ENCODE measurements at places on chromosomes 3 and 15. TPM values are rescaled to one million over a fixed set of nuclear protein-coding genes. Genes with fewer than 3 reads are reported as not detected.

DNA sequence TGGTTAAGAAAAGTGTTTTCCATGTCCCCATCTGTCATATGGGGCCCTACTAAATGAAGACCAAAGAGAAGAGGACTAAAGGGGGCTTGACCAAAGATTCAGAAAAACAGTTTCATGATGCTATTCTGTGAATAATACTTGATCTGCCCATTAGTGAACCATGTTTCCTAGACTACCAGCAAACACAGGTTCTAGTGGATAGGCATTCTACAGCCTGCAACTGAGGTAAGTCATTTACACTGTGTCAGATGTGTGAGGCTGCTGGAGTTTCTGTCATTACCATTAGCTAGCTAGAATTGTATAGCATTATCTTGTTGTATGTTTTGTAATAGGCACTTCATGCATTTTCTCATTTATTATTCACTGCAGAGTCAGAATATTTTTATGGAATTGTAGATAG lies 6.6 kb downstream of the GPR171 start:
- DNase-seq = no peak

DNA sequence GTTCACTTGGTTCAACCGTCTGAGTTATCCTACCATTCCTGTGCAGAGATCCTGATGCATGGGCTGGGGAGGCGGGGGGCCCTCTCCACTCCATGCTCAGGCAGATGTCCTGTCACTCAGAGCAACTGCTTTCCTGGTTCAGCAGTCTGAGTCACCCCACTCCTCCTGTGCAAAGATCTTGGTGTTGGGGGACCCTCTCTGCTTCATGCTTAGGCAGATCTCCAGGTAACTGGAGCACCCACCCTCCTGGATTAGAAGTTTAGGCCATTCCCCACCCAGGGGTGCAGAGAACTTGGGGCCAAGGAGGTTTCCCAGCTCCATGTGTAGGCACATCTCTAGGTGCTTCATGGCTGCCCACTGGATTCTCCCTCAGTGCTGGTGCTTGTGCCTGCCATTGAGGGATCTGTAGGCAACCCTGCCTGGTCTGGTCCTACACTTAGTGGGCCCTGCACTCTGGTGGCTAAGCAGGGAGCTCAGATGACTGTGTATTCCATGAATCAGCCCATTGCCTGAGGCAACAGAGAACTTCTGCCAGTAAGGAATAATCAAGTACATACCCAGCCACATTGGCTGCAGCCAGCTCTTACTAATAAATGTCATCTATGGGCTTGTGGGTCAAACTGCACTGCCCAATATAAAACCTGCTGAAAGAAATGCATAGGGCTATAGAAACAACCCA lies 465.4 kb upstream of the THBS1 start:
- DNase-seq = no peak

DNA sequence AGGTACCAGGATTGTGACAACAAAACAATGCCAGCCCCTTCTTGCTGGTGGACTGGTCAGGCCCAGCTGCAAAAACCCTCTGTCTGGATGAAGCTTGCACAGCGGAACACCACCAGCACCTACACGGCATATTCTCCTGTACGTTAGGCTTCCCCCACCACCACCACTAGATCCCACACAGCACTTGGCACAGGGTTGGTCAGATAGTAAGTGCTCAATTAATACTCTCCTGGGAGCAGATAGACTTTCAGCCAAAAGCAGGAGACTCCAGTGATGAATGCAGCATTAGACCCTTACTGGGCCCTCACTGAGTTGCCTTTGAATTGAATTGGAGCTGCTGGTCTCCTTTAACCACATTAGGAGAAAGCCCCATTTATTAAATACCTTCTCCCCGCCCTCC lies 97.9 kb downstream of the CPN2 start:
- no peak for DNase-seq

GRCh38 chr3:184471439-184471838 lies 90.1 kb upstream of the EPHB3 start:
- DNase-seq = no peak

EXD1 gene
- not detected for total RNA-seq

All from heart left ventricle (tissue), 16 donors.